ENCODE measurements at places on chromosomes 2 and 18.
A peak's percentile ranks its signal among the peaks of the same experiment; 100 is the strongest.

GRCh38 chr2:69582582-69583176 is 60.9 kb downstream of the AAK1 start:
- peak; percentile 34 for DNase-seq

GRCh38 chr2:42195559-42195958 is 26.4 kb downstream of the EML4 start:
- peak; percentile 75 for DNase-seq

DNA sequence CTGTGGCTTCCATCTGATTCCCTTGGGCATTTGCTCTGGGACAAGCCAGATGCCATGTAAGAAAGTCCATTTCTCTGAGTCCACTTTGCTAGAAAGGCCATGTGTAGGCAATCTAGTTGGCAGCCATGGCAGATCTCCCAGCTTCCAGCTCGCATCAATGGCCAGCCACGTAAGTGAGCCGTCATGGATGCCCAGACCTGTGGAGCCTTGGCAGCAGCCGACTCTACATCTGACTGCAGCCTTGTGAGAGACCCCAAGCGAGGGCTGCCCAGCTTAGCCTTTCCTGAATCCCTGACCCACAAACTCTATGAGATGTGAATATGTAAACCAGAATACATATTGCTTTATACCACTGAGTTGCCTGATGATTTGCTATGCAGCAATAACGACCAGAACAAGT is 533.5 kb downstream of the PARD3B start:
- no peak for DNase-seq

- DNase-seq: peak; percentile 31
Observed at GRCh38 chr2:9463698-9464034, 10.7 kb upstream of the IAH1 start.

GRCh38 chr2:1743396-1744150 is 742 bp downstream of the PXDN start:
- DNase-seq: peak; percentile 56

DNA sequence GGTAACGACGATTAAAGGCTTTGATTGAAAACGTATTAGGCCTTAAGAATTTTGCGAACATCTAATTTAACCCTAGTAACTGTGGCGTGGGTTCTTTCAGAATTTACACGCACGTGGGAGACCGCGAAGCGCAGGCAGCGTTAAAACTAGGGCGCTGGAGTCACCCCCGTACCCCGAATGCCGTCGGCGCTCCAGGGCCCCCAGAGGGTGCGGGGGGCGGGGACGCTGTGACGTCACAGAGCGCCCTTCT is 673 bp upstream of the SMCHD1 start:
- DNase-seq: no peak

GRCh38 chr2:102021779-102022178 is 30.0 kb downstream of the IL1R2 start:
- DNase-seq: no peak

- no peak for DNase-seq
Observed at GRCh38 chr2:181581534-181581933, 75.4 kb downstream of the CERKL start.

GRCh38 chr2:237614151-237614720 is 13.2 kb upstream of the LRRFIP1 start:
- peak; percentile 36 for DNase-seq

DNA sequence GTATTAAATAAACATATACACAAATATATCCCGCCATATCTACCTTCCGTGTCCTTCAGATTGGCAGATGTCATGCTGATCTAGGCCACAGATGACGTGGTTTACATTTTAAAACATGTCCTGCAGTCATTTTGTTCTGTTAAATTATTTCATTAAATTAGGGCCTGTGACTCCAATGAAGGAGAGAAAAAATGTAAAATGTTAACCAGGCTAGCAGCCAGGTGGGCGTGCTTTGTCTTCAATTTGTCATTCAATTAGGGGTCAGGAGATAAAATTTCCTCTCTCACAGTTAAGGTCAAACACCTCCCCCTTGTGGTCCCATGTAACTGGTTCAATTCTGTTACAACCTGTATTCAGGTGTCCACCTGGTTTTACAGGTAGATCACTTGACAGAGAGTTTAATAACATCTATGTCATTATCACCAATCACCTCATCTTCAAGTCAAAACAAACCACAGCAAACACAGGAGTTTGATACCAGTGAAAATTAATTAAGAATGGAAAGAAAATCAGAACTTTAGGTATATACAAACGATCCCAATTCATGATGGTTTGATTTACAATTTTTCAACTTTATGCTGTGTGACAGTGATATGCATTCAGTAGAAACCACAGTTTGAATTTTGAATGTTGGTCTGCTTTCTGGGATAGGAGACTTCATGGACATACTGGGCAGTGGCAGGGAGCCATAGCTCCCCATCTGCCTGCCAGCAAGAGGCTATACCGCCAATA is 339.4 kb downstream of the CMPK2 start:
- no peak for DNase-seq

DNA sequence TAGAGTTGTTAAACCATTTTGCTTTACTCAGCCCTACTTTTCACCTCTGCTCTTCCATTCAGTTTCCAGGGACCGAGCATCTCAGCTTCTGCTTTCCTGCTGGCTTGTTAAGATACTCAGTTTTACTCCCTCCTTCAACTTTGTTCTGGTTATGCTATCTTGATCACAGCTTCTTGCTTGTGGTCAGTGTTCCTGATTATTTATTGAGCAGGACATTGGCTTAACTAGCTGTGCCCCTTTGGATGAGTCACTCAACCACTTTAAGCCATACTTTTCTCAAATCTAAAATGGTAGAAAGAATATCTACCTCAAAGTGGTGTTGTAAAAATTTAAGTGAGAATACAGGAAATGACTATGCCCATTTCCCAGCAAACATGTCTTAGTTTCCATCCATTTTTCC is 124.0 kb downstream of the KYNU start:
- DNase-seq: no peak

GRCh38 chr2:161237392-161238264 is 70.6 kb upstream of the PSMD14 start:
- peak; percentile 55 for DNase-seq

DNA sequence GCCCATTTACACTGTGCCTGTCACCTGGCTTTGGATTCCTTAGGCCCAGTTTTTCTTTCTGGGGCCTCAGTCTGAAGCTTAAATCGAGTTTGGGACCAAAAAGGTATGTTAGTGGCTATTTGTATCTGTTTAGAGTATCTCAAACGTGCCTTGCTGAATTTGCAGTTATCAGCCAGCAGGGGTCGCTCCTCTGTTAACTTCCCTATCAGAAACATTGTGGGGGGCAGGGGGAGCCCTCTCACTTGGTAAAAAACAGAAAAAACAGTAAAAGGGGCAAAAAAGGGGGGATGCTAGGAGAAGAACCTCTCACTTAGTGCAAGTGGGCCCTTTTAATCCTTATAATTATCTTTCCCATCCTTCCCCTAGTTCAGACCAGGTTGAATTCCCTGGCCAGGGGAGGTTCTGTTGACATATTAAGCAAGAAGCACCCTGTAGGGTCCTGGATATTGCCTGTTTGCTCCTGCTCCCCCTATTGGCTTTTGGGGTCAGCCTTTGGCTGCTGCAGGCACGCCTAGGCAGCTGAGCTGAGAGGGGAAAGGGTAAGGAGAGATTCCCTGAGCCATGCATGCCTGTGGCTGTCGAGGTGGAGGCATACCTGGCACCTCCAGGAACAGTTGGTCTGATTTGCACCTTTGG is 8.8 kb upstream of the IFIH1 start:
- peak; percentile 3 for DNase-seq

DNA sequence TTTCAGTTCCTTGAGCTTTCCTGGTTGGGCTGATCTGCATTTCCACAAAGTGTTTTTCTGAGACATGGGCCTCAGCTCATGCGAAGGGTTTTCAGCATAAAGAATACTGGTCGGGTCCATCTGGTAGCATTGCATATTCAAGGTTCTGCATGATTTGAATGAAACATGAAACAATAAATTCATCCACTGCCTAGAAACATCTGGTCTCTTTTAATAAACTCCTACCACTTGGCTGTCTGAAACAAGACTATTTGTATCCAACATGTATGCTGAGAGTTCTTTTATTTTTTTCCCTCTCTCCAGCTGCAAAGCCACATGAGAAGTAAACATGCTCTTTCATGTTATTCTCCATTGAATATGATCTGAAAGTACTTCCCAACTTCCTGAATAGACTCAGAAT is 314.9 kb upstream of the SOX11 start:
- no peak for DNase-seq

GRCh38 chr2:3604991-3605961 is 10.4 kb downstream of the COLEC11 start:
- DNase-seq: no peak

DNA sequence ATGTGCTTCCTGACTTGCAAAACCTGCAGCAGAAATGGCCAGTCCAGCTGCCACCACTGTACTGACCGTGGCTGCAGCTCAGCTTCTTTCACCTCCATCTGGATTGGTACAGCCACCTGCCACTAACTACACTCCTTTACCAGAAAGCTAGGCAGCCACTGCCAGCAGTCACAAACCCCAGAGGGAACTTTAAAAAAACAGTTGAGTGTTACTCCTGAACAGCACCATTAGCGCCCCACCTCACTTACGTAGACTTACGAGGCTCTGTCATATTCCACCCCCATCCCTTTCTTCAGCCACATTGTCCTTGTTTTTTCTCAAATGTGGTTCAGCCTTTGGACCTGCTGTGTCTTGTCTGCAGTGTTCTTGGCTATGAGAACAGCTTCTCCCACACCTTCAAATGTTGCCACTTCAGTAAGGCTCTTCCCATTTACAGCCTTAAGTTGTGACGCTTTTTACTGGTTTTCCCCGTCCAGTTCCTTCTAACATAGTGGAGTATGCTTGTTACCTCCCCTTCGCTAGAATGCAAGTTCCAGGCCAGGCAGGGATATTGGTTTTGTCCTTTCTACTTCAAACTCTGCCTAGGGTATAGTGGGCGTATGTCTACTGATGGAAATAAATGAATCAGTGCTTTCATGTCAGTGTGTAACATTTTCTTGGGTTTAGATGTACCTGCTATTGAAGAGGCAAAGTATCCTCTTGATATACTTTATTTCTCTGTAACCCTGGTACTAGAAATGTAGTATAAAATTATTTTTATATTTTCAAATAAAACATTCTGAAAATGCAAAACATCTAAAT is 17.0 kb downstream of the HNRNPA3 start:
- no peak for DNase-seq

- peak; percentile 94 for DNase-seq
Observed at GRCh38 chr2:47189635-47190034, 34.5 kb upstream of the STPG4 start.

- DNase-seq: no peak
Observed at GRCh38 chr2:231228223-231228622, 29.8 kb downstream of the ARMC9 start.

- DNase-seq: no peak
Observed at GRCh38 chr2:123086613-123087385, 938.3 kb upstream of the CNTNAP5 start.

DNA sequence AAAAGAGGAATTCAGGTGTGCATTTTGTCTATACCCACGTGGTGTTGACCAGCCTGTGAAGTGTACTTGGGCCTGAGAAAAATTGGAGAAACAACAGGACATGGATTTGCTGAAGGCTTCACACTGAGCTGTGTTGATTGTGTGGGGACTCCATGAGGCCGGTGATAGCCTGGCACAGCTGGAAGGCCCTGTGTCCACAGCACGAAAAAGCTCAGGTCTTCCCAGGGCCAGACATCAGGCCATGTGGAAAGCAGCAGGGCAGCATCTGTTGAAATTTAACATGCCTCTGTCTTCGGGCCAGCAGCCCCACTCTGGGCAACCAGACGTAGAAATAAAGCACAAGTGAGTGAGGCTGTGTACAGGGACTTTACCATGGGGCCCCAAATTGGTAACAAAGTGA is 84.1 kb downstream of the HS6ST1 start:
- DNase-seq: no peak

DNA sequence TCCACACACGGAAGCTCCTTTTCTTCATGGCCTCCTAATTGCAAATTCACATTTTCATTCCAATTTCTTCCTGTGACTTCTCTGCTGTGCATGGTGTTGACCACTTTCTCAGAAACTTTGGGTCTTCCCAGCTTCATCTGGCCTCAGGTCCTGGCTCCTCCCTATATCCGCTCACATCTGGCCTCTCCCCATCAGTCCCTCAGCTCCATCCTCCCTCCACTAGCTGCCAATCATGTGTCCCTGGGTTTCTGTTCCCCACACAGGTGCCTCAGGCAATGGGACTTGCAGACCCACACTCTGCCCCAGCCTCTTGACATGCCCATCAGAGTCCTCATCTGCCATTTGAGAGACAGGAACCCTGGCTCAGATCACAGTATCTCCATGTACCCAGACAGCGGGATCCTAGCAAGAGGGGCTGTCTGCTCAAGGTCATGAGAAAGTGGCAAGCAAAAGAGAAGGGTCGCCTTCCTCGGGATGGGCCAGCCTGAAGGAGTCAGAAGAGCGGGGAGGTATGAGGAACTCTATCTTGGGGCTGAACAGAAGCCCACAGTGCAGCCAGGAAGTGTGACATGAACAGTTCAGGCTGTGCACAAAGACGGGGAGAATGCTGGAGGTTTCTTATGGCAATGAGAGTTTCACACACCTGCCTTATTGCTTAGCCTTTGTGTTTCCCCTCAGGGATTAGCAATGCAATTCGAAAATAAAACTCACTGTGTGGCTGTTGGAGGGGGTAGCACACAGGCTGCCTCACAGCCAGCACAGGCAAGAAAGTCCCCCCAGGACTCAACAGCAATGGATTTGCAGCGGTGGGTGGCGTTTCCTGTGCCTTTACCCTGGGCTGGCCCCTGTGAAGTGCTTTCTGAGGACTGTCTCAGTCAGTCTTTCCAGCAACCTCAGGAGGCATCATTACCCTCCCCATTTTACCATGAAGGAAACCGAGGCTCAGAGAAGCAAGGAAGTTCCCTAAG is 69.5 kb downstream of the COPS8 start:
- no peak for DNase-seq

Measured in EL (cell line).